Fibroblast of lung (primary cell): ENCODE measurements at places on chromosomes 1 and 21.

- no peak overlapping the region for H3K4me3 ChIP-seq
- no peaks in the 10 kb centered on the region for H3K4me1 ChIP-seq
Observed at GRCh38 chr1:1990222-1990621, 13.4 kb downstream of the CFAP74 start.

- H3K4me3 ChIP-seq: no peak overlapping the region
- H3K36me3 ChIP-seq: no peaks in the 10 kb centered on the region
- H3K4me1 ChIP-seq: no peaks in the 10 kb centered on the region
- no peak overlapping the region for H3K27ac ChIP-seq
- peak; percentile 84 for DNase-seq
- no peaks in the 10 kb centered on the region for H3K27me3 ChIP-seq
Observed at GRCh38 chr1:237932816-237933215, 42.1 kb upstream of the ZP4 start.

GRCh38 chr1:227785094-227785804, 30.2 kb upstream of the PRSS38 start:
- no peak for DNase-seq
- H3K27me3 ChIP-seq: no peaks in the 10 kb centered on the region
- H3K4me1 ChIP-seq: peaks cover 5% of the 10 kb centered on the region
- no peak overlapping the region for H3K27ac ChIP-seq
- H3K36me3 ChIP-seq: peaks cover 6% of the 10 kb centered on the region

DNA sequence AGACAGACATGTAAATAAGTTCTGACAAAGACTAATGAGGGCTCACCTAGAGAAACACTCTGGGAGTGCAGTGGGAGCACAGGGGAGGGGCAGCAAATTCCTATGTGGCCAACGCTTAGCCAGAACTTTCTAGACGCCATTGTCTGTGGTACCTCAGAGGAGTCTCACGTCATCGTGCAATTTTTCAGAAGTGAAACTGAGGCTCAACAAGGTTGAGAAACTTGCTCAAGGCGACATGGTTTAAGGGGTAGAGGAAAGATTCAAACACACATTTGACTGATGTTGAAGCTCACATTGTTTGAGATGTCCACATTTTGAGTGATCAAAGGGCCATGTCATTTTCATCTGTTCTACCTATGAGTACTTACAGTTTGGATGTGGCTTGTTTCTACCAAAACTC, 152.6 kb upstream of the LMO4 start:
- no peak for DNase-seq
- H3K4me1 ChIP-seq: no peaks in the 10 kb centered on the region
- H3K27ac ChIP-seq: no peak overlapping the region
- H3K4me3 ChIP-seq: no peak overlapping the region
- no peaks in the 10 kb centered on the region for H3K27me3 ChIP-seq

DNA sequence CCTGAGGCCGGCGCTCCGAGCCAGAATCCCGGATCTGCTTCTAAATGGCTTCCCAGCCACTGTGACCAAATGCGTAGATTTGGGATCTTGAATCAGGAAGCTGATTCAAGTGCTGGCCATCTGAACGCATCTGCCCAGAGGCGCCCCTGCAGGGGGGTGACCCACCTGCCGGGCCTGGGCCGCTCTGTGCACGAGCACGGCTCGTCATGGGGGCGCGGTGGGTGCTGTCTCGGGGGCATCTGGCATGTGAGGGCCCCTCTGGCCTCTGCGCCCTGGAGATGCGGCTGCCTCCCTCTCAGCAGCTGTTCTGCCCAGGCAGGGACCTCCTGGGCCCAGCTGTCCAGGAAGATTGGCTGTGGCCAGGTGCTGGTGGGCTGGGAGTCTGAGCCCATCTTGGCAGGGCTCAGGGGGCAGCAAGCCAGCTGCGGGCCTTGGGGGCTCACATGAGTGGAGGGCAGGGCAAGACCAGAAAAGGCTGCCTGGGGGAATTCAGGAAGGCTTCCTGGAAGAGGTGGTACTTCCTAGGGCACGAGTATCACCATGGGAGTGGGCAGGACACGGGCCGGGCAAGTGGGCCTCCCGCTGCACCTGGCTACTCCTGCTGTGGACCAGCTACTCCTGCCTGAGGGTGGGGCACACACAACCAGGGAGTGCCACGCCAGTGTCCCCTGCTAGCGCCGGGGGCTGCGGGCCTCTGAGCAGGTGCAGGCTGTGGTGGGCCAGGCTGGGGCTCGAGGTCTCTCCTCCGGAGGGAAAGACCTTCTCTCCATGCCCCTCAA, 25.1 kb downstream of the PLCH2 start:
- H3K27me3 ChIP-seq: peaks cover 23% of the 10 kb centered on the region
- H3K4me3 ChIP-seq: no peak overlapping the region
- no peak for DNase-seq
- H3K4me1 ChIP-seq: no peaks in the 10 kb centered on the region
- no peaks in the 10 kb centered on the region for H3K36me3 ChIP-seq

- DNase-seq: peak; percentile 89
- peaks cover 21% of the 10 kb centered on the region for H3K4me1 ChIP-seq
- no peaks in the 10 kb centered on the region for H3K27me3 ChIP-seq
- no peaks in the 10 kb centered on the region for H3K36me3 ChIP-seq
- H3K4me3 ChIP-seq: peak overlapping the region; percentile 35
- peak overlapping the region; percentile 20 for H3K27ac ChIP-seq
Observed at GRCh38 chr21:34129039-34129891, 55.9 kb downstream of the MRPS6 start.
